ENCODE measurements at places on chromosomes 3 and 15. TPM values are rescaled to one million over a fixed set of nuclear protein-coding genes. Genes with fewer than 3 reads are reported as not detected.

DNA sequence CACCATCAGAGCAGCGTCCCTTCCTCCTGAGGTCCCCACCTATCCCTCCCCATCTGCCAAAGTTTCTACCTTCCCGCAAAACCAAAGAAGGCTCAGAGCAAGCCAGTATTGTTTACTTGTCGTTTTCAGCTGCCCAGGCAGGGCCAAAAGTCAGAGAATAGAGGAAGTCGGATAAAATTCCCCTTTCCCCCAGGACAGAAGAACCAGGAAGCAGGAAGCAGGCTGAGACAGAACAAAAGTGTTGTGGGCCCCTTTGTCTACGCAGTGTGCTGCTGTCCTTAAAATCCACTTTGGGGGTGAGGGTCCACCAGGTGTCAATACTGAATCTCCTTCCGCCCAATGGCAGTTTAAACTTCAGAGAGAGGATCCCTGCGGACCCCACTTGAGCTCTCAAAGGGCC, 18.5 kb upstream of the RPL32 start:
- no peak overlapping the region for H3K27ac ChIP-seq
- no peaks in the 10 kb centered on the region for H3K27me3 ChIP-seq
- H3K4me3 ChIP-seq = no peak overlapping the region
- no peak for DNase-seq

- H3K36me3 ChIP-seq = no peaks in the 10 kb centered on the region
- no peaks in the 10 kb centered on the region for H3K27me3 ChIP-seq
- peaks cover 10% of the 10 kb centered on the region for H3K4me1 ChIP-seq
- no peak overlapping the region for H3K27ac ChIP-seq
These were observed 380.7 kb downstream of the LPP start for GRCh38 chr3:188534633-188535032.

The LRRIQ4 gene
- total RNA-seq = not detected

The CELF6 gene
- total RNA-seq = 2.0 TPM

GRCh38 chr3:170357176-170358041, at the start of gene SKIL:
Gene SKIL, plus strand, starts transcription at chr3:170357715. Its CDS starts 2,617 bp downstream, at chr3:170360332.
- H3K27ac ChIP-seq = peak within 1 kb of the TSS; percentile 100
- no peaks in the 10 kb centered on the region for H3K27me3 ChIP-seq
- peak; percentile 99 for DNase-seq

DNA sequence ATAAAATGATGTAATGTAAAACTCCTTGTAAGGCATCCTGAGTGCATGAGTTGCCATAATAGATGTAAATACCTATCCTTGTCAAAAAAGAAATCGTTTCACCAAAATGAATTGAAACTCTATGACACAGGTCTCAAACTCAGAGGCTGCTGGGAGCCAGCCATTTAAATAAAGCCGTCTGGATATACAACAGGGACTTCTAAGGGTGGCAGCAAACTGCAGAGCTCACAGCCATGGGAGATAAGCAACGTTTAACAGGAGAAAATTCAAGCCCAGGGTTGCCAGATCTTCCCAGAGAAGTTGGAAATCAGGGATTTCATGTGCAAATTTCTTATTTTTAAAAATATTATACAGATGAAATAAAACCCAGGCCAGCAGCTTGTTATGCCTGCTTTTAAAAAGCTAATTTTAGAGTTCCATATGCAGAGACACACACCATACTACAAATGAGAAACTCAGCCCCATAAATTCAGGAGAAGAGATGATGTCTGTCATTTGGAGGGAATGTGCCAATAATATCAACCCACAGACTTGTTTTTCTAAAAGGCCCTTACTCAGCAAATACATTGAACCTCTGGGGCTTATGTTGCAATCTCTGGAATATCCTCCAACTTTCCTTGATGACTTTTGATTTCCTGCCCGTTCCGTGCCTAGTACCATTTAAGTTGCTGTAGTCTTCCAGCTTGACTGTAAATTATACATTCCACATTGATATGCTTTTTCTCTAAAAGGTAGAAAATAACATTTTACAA, 75.6 kb downstream of the AQP9 start:
- H3K27ac ChIP-seq = no peak overlapping the region
- no peaks in the 10 kb centered on the region for H3K4me1 ChIP-seq
- no peaks in the 10 kb centered on the region for H3K36me3 ChIP-seq
- H3K27me3 ChIP-seq = no peaks in the 10 kb centered on the region
- DNase-seq = no peak

DNA sequence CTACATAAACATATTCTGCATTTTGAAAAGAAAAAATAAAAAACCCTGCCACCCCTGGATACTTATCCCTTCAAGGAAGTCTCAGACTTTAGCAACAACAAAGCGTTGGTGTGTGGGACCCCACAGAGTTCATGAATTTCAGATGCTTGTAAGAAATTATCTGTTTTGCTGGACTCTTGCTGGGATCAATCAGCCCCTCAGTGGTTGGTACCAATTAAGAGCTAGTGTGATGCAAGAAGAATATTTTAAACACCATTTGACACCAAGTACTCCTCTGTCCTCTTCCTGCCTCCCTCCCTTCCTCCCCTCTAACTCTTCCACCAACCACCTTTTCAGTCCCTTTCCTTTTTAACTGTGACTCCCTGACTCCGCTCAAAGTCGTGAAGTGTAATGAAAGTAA, 51.5 kb downstream of the SST start:
- H3K4me3 ChIP-seq = no peak overlapping the region
- no peak overlapping the region for H3K27ac ChIP-seq
- no peaks in the 10 kb centered on the region for H3K27me3 ChIP-seq
- no peak for DNase-seq
- H3K4me1 ChIP-seq = no peaks in the 10 kb centered on the region

DNA sequence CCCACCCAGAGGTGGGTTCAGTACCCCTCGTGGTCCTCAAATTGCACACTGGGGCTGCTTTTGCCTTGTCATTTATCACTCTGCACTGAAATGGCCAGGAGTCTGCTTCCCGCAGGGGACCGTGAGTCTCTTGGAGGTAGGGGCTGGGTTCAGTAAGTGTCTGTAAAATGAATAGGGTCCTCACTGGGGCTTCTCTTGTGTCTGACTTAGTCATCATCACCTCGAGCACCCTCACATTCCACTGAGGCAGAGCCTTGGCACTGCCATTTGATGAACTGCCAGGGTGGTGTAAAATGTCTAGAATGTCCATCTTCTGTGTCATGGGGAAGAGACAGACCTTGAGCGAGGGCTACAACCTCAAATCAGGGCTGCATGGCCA, 61.0 kb upstream of the RYK start:
- no peak for DNase-seq
- H3K27ac ChIP-seq = peak overlapping the region; percentile 91
- H3K36me3 ChIP-seq = no peaks in the 10 kb centered on the region
- H3K27me3 ChIP-seq = no peaks in the 10 kb centered on the region

The CA12 gene
- 3.3 TPM for total RNA-seq

The NOX5 gene
- 0.23 TPM for total RNA-seq

- no peaks in the 10 kb centered on the region for H3K27me3 ChIP-seq
- H3K4me3 ChIP-seq = peak within 1 kb of the TSS; percentile 22
- H3K36me3 ChIP-seq = no peaks in the 10 kb centered on the region
- peaks cover 10% of the 10 kb centered on the region for H3K4me1 ChIP-seq
These were observed at the start of gene COL6A6 for GRCh38 chr3:130516645-130517512. Gene COL6A6, plus strand, starts transcription at chr3:130517177. Its CDS starts 43,188 bp downstream, at chr3:130560365.

DNA sequence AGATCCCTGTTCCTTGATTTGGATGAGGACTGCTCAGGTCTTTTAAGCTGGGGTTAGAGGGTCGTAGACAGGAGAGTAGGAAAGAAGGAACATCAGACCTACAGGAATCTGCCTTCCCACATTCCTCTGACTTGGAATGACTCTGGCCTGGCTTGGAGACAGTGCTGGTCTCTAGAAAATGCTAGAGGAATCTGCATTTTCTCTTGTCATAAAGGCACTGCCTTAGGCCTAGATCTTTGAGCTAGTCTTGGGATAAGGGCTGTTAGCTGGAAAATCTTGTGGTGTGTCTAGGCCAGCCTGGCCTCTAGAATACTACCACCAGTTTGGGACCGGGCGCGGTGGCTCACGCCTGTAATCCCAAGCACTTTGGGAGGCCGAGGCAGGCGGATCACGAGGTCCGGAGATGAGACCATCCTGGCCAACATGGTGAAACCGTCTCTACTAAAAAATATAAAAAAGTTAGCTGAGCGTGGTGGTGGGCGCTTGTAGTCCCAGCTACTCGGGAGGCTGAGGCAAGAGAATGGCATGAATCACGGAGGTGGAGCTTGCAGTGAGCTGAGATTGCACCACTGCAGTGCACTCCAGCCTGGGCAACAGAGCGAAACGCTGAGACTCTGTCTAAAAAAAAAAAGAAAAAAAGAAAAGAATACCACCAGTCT, 17.3 kb upstream of the BSN start:
- DNase-seq = no peak
- H3K4me1 ChIP-seq = peaks cover 52% of the 10 kb centered on the region
- no peak overlapping the region for H3K4me3 ChIP-seq

The CTXN2 gene
- not detected for total RNA-seq

DNA sequence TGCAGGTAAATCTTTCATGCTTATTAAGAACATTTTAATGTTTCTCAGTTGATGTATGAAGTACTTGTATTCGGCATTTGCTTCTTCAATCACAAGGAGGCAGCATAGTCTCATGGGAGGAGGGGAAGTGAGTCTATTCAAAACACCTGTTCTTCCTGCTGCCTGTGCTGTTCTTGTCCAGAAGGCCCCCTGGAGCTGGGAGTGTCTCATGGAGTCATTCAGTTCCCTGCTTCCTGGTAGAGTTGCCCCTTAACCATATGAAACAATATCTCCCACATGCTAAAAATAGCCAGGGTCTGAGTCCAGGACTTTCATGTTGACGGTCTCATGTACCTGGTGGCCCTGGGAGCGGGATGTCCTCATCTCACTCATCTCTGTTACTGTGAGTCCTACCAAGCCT, 15.5 kb upstream of the PPP1R2 start:
- no peaks in the 10 kb centered on the region for H3K27me3 ChIP-seq
- no peak overlapping the region for H3K27ac ChIP-seq
- H3K4me3 ChIP-seq = no peak overlapping the region
- no peaks in the 10 kb centered on the region for H3K4me1 ChIP-seq
- DNase-seq = no peak

DNA sequence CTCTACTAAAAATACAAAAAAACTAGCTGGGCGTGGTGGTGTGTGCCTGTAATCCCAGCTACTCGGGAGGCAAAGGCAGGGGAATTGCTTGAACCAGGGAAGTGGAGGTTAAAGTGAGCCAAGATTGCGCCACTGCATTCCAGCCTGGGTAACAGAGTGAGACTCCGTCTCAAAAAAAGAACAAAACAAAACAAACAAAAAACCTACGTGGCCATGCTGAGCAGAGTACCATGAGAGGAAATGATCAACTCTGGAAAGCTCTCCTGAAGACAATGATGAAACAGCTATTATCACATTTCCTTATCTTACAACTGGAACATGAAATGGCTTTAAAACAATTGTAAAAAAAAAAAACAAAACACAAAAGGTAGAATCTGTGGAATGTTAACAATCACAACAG, 75.2 kb downstream of the CHSY1 start:
- DNase-seq = no peak
- H3K36me3 ChIP-seq = peaks cover 28% of the 10 kb centered on the region
- H3K27ac ChIP-seq = peak overlapping the region; percentile 45
- peaks cover 28% of the 10 kb centered on the region for H3K4me1 ChIP-seq
- H3K27me3 ChIP-seq = no peaks in the 10 kb centered on the region

The USP19 gene
- total RNA-seq = 60.3 TPM

The STRA6 gene
- total RNA-seq = 0.83 TPM

GRCh38 chr3:113535898-113536297, 3.5 kb downstream of the SIDT1 start:
- H3K27me3 ChIP-seq = peaks cover 11% of the 10 kb centered on the region
- no peak overlapping the region for H3K27ac ChIP-seq
- no peak overlapping the region for H3K4me3 ChIP-seq
- peaks cover 20% of the 10 kb centered on the region for H3K4me1 ChIP-seq

DNA sequence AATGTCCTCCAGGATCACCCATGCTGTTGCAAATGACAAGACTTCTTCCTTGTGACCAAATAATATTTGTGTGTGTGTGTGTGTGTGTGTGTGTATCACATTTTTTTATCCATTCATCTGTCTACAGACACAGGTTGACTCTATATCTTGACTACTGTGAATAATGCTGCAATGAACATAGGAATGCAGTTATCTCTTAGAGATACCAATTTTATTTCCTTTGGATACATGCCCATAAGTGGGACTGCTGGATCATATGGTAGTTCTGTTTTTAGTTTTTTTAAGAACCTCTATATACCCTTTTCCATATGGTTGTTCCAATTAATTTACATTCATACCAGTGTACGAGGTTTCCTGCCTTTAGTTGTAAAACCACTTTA, 41.7 kb downstream of the GPR176 start:
- no peaks in the 10 kb centered on the region for H3K27me3 ChIP-seq
- no peaks in the 10 kb centered on the region for H3K4me1 ChIP-seq
- no peaks in the 10 kb centered on the region for H3K36me3 ChIP-seq
- no peak overlapping the region for H3K4me3 ChIP-seq
- no peak overlapping the region for H3K27ac ChIP-seq

The LIPH gene
- total RNA-seq = 0.34 TPM

DNA sequence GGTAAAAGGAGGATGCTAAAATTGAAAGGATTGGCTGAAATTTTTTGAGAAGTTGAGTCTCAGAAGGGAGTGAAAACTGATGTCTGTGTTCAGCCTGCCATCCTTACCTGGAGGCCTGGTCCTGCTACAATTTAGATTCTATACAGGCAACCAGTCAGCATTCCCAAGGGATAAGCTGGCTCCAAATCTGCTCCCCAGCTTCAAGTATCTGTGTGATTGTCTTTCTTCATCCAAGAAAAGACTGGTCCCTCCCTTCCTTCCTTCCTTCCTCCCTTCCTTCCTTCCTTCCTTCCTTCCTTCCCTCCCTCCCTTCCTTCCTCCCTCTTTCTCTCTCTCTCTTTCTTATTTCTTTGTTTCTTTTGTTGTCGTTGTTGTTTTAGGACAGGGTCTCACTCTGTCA, 24.7 kb upstream of the UMPS start:
- H3K4me3 ChIP-seq = no peak overlapping the region
- DNase-seq = no peak

DNA sequence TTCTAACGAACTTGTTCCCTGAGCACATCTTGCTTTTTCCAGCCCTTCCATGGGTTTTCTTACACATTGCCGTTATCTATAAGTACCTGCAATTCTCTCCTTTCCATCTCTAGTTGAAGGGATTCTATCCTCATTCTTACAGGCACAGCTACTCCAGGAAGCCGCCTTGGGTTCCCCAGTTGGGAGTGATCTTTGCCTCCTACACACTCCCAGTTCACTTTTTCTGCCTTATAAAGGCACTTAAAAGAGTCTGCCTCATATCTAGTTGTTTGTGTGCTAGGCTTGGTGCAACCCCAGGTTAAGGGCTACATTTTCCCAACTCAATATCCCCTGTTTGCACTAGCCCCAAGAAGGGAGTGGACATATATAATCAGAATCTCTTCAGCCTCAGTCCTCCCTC, 44.0 kb upstream of the IREB2 start:
- H3K27me3 ChIP-seq = no peaks in the 10 kb centered on the region
- H3K4me3 ChIP-seq = no peak overlapping the region
- no peak overlapping the region for H3K27ac ChIP-seq
- H3K36me3 ChIP-seq = no peaks in the 10 kb centered on the region

DNA sequence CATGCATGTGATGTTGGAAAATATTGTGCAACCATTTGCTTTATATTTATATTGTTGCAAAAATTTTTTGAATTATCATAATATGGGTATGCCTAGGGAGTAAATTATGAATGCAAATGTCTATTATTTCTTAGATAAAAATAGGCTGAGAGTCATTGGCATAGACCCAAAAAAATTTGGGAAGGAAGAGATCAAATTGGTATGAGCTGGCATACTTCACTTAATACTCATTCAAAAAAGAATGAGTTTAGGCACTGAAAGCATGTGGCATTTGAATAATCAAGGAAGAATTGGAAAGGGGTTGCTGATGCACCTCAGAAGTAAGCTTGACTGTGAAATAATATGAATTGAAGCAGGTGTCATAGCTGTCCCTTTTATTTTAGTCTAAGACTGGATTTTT, 764.0 kb upstream of the DPPA4 start:
- H3K4me3 ChIP-seq = no peak overlapping the region
- H3K27me3 ChIP-seq = no peaks in the 10 kb centered on the region
- no peak overlapping the region for H3K27ac ChIP-seq
- H3K36me3 ChIP-seq = no peaks in the 10 kb centered on the region
- DNase-seq = no peak
- H3K4me1 ChIP-seq = no peaks in the 10 kb centered on the region

The RASGRP1 gene
- total RNA-seq = 0.91 TPM
